ENCODE measurements at places on chromosomes 7 and 10.
A peak's percentile ranks its signal among the peaks of the same experiment; 100 is the strongest.

DNA sequence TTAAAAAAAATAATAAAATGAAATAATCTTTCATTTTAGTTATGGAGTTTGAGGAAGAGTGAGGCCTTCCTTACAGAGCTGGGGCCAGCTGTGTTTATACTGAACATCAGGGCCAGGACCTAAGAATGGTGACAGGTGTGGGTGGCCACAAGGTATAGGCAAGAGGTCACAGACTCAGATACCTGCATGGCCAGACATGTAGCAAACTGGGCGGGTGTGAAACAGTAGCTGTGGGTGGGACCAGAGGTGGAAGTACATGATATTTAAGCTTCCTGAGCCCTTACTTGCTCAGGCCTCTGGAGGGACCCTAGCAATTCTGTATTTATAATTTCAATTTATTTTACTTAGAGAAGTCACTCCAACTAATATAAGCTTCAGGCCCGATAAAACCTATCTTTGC is 27.7 kb upstream of the CAMK1D start:
- no peak for DNase-seq

GRCh38 chr10:11318826-11319598 is 292.4 kb downstream of the USP6NL start:
- no peak for DNase-seq

DNA sequence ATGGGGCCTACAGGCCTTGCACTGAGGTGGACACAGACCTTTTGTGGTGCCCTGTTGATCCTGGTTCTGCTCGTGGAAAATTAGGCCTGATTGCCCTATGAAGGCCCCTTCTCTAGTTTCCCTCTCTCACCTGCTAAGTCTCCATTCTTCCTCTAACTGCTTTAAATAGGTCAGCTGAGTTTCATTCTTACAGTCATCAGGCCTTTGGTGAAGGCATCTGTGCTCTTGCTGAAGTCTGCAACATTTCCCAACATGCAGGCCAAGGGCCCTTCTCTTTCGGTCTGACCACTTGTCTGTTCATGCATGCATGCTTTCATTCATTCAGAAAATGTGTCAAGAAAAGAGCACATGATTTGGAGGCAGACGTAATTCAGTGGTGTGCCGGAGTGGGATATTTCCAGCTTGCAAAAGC is 244.0 kb downstream of the BUB3 start:
- DNase-seq: no peak

GRCh38 chr7:66815951-66816350 is 75.4 kb downstream of the RABGEF1 start:
- DNase-seq: peak; percentile 30

GRCh38 chr10:15352836-15353235 is 18.3 kb downstream of the FAM171A1 start:
- DNase-seq: no peak

DNA sequence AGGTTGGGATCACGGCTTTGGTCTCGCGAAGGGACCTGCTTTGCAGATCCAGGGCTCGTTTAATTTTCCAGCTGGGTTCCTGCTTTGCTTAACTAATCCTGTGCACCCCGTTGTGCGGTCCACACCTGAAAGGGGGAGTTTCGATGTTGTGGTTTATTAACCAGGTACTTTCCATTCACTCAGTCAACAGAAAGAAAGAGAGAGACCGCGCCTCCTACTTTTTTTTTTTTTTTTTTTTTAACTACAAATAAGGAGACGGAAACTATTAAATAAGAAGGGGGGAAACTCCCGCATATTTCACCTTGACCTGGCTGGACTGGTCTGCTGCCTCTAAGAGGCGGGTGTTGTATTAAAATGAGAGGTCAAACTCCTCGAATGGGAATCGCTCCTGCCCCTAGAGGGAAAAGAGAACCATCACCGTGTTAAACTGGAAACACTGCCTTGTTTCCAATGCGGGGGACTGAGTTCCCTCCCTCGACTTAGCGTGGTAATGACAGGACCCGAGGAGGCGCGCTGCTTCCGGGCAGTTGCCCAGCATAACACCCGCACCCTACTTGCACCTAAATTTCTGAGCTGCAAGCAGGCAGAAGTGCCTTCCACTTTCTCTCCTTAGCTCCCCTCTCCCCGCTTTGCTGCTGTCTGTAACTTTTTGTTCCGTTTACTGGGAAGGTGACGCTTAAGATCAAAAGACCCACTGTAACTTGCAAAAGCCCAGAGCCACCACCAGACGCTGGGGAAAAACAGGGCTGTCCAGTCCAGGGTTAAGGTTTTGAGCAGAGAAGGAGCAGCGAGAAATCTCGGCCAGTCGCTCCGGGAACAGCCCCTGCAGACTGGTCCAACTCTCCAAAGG is 1.1 kb upstream of the ITGB8 start:
- DNase-seq: peak; percentile 29

DNA sequence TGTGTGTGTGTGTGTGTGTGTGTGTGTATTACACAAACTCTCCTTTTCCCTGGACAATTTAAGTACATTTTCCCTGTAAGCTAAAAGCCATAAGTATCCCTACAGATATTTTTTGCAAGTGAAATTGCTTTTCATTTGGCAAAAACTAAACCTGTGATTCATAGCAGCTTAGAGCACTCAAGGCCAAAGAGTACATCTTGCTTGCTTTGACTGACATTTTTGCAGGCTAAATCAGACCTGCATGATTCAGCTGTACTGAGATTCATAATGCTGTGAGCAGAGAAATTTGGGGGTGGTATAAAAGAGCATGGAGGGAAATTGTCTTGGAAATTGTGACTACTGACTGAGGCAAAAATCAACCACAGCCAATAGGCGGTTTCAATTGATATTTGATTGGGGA is 500.4 kb downstream of the GFRA1 start:
- no peak for DNase-seq

Measured in activated CD8-positive, alpha-beta T cell treated with anti-CD3 and anti-CD28 coated beads for 36 hours (primary cell).